ENCODE measurements at places on chromosomes 4 and X.

DNA sequence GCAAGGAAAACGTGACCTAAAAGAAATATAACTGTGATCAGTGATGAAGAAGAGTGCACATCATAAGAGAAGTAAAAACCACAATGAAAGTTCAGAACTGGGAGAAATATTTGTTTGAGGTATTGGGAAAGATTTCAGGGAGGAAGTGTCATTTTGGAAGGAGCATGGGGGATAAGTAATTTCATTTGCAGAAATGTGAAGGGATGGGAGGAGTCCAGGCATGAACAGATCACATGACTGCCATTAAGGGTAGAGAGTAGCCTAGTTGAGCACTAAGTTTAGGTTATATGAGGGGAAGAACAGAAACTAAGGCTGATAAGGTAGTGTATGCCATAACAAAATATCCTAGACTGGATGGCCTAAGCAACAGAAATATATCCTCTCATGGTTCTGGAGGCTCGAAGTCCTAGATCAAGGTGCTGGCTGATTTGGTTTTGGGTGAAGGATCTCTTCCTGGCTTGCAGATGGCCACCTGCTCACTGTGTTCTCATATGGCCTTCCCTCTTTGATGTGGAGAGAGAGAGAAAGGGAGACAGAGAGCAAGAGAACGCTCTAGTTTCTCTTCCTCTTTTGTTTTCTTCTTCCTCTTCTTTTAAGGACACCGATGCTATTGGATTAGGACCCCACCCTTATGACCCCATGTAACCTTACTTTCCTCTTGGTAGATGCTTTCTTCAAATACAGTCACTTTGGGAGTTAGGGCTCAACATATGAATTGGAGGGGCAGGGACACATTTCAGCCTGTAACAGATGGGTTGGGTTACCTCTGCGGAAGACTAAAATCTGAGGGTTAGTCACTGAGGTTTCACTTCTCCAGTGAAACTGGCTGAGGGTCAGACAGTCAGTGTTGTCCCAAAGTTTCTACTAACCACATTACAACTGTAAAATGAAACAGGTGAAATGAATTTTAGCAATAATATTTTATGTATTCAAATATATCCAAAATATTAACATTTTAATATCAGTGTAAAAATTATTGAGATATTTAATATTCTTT is 77.9 kb downstream of the EGF start:
- DNase-seq: no peak

DNA sequence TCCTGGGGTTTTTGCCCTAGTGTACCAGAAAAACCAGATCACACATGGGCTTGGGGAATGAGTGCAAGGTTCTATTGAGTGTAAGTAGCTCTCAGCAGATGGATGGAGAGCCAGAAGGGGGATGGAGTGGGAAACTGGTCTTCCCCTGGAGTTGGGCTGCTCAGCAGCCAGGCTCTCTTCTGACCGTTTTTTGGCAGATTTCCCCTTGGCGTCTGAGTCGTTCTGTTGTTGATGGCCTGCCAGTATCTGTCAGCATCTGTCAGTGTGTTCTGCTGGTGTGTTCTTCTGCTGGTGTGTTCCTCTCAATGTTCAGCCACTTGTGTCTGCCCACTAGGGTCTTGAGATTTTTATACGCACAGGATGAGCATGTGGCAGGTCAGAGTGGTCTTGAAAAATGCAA is 633.9 kb upstream of the CPEB2 start:
- no peak for DNase-seq

DNA sequence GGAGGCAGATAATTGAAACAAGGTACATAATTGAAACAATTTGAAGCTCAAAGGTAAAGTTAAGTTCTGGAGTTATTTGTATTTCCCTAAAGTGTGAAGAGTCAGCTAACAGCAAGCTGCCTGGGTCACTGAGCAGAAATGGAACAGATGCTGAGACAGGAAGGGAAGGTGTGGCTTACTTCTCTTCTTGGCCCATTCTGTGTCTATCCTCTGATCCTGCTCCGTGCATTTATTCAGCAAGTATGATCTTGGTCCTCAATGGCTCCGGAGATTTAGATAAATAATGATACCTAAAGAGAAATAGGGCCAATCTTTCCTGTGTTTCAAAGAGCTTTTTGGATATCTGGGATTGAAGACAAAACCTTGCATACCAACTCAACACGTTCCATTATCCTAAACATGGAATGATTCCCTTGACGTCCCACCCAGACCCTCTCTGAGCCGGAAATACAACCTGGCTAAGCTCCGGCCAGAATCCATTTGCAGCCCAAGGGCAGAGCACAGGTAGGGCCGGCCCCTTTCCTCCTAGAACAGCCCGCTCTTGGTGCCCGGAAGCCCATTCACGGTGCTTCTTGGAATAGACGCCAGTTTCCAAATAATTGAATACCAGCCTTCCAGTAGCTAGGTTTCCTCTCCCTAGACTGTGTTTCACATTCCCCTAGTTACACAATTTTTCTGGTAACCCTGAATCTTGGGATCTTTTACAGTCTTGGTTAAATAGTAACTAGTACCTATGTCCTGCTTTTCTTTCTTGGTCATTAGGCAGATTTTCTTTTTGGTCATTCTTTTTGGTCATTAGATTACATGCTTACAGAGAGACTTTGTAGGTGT is 211.0 kb downstream of the NWD2 start:
- no peak for DNase-seq

DNA sequence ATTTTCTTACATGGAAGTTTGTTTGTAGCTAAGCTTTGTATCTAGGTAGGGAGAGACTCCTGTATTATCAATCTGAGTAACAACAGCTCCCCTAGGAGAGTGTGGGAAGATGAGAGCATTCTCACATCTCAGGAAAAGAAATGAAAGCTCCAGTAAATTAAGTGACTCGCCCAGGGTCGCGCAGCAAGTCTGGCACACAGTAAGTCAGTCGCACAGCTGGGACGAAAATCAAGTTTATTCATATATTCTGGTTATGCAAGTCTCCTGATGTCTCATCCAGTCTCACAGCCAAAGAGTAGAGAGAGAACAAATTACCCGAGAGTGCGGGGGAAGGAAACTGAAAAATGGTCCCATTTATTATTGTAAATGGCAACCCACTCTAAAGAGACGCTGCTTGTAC is 216.1 kb downstream of the STK32B start:
- DNase-seq: no peak
